ENCODE measurements at places on chromosomes 7 and 10.

DNA sequence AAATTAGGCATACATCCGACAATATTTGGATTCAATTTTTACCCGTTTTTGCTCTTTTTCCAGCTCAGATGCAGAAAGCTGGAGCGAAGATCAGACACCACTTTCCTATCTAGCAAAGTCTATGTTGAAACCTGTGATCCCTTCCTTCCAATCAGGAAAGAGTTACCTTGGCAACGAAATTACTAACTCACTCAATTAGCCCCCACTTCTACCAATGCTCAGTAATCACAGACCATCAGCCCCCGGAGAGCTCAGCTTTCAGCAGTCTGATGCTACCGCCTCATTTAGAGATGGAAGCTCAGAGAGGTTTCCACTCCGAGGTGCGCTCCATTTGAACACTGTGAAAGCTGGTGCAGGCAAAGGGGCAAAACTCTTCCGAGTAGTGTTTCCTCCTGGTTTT lies 6.7 kb downstream of the FRAT1 start:
- no peak for DNase-seq

DNA sequence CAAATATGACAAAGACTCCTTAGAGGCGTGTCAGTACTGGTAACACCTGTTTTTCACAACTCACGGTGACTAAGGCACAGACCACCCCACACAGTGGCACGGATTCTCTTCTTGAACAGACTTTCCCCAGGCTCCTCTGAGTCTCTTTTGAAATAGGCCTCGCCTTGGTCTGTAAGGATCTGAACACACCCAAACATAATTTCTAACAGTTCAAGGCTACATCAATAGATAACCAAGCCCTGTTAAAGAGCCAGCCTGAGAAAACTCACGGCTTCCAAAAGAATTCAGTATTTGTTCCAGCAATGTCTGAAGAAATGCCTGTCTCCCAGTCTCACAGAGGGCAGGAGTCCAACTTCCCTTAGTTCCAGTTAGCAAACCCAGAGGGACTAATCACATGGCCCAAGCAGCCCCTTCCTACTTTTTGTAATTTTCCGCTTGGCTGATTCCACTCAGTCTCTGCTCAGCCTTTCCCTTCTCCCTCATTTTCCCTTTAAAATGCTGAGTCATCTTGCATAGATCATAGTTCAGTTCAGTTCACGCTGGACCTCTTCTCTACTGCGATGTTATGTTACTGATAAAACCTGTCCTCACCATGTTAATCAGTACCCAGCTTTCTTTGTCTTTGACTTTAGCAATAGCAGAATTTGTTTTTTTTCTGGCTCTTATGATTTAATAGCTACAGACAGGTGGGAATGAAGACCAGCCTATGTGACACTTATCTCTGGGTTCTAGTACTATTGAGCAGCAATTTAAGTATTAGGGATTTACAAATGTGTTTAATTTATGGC lies 22.6 kb upstream of the AKR1C3 start:
- DNase-seq, result no peak

DNA sequence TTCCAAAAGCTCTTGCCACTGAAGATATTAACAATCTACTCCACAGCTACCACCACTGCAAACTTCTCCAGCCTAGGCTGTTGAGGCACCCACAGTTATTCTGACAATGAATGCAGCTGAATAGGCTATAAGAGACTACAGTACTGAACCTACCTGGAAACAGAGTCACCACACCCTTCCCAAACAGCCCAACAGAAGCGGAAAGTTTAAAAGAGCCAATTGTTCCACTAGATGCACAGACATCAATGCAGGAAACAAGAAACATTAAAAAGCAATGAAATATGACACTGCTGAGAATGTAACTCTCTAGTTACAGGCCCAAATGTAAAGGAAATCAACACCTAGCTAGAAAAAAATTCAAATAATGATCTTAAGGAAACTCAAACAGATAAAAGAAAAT lies 64.5 kb upstream of the PLA2G12B start:
- no peak for DNase-seq

- no peak for DNase-seq
Observed at GRCh38 chr10:24097751-24098207, 111.2 kb upstream of the KIAA1217 start.

DNA sequence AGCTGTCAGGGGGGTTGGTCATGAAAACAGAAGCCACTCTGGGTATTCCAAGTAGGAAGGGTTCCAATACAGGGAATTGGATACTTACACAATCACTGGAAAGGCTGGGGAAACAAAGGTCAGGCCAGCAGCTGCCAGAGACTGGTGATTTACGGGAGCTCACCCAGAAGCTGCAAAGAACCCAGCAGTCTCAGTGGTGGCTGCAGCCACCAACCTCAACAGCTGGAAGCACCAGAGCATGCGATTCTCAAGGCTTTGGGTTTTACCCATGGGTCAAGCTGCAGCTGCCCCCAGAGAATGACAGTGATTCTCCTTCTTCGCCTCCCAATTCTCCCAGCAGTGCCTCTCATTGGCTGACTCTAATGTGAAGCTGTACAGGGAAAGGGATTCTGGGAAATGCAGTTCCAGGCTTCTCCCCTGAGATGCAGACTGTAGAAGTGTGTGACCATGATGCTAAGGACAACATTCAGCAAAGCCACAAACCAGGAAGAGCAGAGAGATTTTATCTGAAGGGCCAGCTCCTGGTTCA lies 107.2 kb upstream of the TCF7L2 start:
- no peak for DNase-seq

DNA sequence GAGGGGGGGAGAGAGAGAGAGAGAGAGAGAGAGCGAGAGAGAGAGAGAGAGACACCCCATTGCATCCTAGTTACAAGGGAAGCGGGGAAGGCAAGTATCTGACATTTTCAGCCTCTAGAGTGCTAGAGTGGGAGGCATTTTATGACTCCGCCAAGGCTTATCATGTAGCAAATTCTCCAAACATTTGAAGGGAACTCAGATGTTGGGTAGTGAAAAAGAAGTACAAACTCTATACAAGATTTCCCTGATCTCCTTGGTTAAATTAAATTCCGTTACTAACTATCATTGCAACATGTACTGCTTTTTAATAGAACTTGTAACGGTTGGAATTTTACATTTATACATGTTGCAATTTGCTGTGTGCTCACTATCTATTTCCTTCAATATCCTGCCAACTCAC lies 83.4 kb upstream of the FAM3C start:
- DNase-seq, result no peak

GRCh38 chr10:42955493-42955889 lies 121.4 kb upstream of the RET start:
- no peak for DNase-seq

All from activated naive CD8-positive, alpha-beta T cell treated with anti-CD3 and anti-CD28 coated beads, Interleukin-2, amount 50 U/mL, for 16 hours (primary cell).